Amniotic epithelial cell (primary cell): ENCODE measurements at places on chromosomes 1 and 21.

DNA sequence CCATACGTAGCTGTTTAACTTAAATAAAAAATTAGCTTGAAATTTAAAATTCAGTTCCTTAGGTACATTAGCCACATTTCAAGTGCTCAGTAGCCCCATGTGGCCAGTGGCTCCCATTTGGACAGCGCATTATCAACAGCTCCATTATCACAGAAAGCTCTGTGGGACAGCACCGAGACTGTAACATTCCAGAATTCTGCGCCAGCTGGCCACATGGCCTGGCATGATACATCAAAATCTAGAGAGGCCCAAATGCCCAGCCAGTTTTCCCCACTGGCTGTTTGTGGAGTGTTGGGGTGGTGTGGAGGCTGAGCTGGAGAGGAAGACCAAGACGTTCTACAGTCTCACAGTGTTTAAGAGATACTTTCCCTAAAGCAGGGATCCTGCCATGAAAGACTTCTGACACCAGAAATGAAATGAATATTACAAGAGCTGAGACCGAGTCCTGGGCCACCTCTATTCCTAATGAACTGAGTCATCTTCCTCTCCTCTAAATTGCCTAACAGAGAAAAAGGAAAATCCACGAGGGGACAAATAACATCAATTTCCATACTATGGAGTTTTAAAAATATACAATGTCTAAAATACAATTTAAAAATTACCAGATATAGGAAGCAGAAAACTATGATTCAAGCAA is 27.3 kb upstream of the ACTA1 start:
- no peak for DNase-seq

DNA sequence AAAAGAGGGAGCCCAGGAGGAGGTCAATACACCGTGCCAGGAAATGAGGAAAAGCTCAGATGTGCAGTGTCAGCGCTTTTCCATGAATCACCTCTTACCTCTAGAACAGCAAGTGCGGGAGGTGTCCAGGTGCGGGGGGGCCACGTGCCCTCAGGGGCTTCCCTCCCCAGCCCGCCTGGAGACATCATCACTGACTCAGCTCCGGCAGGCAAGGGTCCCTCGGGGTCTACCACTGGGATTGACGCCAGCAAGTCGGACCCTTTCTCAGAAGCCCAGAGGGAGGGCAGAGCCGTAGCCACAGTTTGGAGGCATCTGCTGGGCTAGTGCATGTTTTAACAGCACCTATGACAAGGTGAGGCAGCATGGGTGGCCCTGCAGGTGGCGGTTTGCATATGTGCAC is 67.4 kb upstream of the TRAPPC10 start:
- DNase-seq = no peak

GRCh38 chr1:28247612-28248272 is 11.6 kb upstream of the SESN2 start:
- no peak for DNase-seq

DNA sequence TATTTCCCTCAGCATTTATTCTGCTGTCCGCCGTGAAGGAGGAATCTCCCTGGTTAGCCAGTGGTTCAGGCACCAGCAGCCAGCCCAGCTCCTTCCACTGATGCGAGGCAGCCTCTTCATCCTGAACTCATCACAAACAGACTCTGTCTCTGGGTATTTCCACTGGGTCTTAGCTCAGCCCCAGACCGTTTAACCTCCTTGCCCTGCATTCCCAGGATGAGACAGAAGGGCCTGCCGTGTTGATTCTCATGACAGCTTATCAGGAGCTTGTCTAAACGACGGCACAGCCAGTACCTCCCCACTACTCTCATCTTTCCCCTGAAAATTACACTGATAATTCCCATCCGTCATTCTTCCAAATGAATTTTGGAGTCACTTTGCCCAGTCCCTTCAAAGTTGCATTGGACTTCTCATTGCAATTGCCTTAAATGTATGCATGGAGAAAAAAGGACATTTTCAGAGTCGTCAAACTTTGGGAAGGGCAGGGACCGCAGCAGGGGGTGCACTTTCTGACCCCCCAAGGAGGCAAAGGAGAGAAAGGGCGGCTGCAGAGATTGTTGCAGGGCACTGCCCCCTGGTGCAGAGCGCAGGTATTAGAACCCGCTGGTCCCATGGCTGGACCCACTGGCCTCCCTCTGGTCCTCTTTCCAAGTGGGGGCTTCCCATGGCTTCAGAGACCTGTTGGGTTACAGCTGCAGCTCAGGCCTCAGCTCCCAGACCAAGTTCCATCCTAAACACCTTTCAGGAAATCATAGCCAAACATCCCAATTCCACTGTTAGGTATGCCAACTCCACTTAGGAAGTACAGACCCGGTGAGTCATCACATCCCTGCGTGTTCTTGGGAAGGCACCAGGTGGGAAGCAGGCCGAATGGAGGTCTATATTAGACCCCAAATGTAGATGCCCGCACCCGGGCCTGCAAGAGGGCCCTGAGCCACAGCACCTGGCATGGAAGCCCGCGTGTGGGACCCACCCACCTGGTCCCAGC is 3.7 kb upstream of the MEGF6 start:
- peak; percentile 17 for DNase-seq

- DNase-seq = no peak
Observed at GRCh38 chr21:23021481-23021880, 2023.3 kb downstream of the NCAM2 start.

DNA sequence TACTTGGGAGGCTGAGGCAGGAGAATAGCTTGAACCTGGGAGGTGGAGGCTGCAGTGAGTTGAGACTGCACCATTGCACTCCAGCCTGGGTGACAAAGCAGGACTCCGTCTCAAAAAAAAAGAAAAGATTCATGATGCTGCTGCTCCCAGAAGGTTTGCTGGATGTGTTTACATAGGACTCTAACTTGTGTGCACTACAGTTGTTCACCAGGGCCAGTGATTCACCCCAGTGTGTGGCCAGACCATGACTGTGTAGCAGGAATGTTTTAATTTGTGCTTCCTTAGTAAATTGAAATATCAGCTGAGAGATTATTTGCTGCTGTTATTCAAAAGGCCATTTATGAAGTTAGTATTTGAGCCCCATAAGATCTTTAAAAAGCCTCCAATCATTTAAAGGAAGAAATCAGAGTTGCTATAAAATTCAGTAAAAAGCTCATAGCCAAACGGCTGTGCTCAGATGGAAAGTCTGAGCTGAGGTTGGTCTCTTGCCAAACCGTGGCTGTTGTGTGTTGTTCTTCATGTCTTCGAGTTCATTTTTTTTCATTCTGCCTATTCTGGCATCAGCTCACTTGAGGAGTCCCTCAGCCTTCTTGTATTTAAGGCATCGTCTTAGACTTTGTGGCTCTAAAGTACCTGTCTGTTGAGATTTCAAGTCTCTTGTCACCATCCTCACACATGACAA is 18.1 kb upstream of the PGD start:
- DNase-seq = peak; percentile 86

DNA sequence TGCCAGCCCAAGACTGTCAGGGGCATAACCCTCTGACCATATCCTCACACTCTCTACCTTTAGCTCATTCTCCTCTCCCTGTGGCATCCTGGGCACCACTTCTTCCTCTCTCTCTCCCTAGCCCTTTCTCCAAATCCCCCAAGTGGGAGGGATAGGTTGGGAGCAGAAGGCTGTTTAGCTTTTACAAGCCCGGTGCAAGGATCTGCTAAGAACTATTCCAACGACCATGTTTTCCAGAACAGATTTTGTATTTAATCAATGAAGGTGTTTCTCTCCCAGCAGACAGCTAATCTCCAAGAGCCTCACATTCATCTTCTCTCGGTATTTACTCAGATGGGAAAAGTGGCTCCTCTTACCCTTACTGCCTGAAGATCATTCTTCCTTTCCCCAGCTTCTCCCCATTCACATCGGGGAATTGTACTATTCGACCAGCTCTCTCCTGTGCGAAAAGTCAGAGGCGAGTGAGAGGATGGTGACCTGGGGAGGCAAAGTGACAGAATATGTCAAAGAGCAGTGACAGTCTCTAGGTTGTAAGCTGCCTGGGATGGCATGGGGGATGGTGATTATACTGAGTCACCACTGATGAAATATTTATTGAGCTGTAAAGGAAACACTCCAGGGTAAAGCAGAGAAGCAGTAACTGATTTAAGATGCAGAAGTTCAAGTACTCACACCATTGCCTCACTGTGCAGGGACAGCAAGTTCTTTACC is 47.0 kb upstream of the RBM15 start:
- DNase-seq = peak; percentile 44

- DNase-seq = no peak
Observed at GRCh38 chr1:12426030-12426429, 192.0 kb downstream of the DHRS3 start.

DNA sequence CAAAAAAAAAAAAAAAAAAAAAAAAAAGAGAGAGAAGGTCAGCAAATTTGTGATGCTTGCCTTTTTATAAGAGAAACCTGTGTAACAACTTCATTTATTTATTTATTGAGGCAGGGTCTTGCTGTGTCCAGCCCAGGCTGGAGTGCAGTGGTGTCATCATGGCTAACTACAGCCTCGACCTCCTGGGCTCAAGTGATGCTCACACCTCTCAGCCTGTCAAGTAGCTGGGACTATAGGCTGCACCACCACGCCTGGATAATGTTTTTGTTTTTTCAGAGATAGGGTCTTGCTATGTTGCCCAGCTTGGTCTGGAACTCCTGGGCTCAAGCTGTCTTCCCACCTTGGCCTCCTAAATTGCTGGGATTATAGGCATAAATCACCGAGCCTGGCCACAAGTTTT is 42.4 kb downstream of the DHCR24 start:
- no peak for DNase-seq

GRCh38 chr1:100734676-100735075 is 15.1 kb downstream of the VCAM1 start:
- DNase-seq = peak; percentile 91

- peak; percentile 17 for DNase-seq
Observed at GRCh38 chr1:65471861-65472332, 51.4 kb downstream of the LEPR start.

GRCh38 chr1:15972409-15972808 is 3.5 kb downstream of the ZBTB17 start:
- DNase-seq = no peak

DNA sequence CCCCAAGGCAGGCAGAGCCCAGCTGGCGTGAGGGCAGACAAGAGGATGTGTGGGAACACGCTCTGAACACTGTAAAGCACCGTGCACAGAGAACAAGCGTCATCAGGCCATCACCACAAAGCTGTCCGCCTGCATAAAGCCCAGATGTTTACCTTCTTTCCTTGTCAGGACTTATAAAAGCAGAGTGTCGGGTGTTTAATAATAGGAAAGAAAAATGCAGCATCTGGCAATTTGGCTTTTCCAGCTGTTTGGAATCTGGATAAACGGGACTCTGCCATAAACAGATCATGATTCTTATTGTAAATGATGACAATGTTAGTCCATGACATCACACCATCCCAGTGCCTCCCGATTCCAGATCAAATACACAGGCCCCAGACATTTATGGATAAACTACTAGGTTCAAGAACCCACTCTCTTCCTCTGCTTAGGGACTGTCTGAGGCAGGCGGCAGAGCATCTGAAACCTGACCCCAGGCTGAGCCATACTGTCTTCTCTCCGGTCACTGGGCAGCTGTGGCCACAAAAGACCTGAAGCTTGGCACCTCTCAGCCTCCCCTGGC is 4.2 kb downstream of the GLIS1 start:
- peak; percentile 40 for DNase-seq

DNA sequence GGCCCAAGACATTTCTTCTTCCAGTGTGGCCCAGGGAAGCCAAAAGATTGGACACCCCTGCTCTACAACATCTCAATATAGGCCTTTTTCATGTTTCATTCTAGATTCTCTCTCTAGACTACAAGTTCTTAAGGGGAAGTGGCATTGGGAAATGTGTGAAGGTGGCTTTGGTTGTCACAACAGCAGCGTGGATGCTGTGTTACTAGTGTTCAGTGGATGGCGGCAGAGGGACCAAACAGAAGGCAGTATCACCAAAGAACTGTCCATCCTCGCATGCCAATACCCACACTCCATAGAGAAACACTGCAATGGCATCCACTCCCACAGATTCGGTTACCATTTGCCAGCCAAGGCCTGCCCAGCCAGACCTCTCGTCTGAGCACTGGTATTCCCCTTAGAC is 24.3 kb upstream of the IFNAR2 start:
- DNase-seq = no peak

GRCh38 chr1:42305639-42306038 is 29.4 kb downstream of the FOXJ3 start:
- peak; percentile 55 for DNase-seq

GRCh38 chr21:44914176-44914874 is 6.4 kb downstream of the ITGB2 start:
- DNase-seq = no peak

GRCh38 chr1:24980836-24981630 is 51.0 kb upstream of the RUNX3 start:
- no peak for DNase-seq

- DNase-seq = no peak
Observed at GRCh38 chr1:208526613-208527125, 282.5 kb upstream of the PLXNA2 start.

DNA sequence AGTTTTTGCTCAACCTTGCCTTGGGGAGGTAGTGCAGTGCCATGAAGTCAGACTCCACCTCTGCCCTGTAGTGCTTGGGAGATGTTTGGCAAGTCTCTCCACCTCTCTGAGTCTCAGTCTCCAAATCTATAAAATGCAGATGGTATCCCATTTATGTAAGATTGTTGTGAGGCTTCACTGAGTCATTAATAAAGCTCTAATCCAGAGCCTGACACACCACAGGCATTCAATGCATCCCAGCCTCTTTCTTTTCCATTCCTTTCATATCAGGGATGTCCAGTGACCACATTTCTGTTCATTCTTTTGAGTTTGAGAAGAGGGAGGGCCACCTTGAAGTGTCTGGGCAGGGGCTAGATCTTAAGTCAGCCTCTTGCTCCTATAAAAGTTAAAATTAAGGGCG is 37.6 kb upstream of the LMO4 start:
- peak; percentile 63 for DNase-seq

DNA sequence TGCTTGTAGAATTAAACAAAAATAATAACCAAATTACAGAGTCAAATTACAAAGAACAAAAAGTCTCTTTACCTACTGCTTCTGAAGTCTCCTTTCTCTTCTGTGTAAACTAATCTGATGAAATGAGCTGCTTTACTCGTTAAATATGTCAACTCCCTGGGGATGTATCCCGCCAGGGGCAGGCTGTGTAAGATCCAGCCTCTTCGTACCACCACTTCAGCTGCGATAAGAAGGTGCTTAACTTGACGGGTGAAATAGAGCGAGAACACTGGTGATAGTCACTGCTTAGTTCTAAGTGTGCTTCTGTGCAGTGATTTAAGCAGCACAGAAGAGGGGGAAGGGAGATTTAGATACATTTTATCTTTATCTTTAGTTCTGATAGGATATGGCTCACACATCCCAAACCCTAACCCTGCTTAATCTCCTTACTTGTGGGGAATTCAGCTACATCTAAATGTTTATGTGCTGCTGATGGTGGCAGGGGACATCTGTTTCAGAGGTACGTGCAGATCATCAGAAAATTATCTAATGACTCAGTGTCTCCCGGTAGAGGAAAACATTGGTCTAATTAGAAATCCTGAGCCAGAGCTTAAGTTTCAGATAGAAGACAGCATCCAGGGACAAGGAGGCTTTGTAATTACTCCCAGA is 46.0 kb downstream of the RHOU start:
- DNase-seq = peak; percentile 96

DNA sequence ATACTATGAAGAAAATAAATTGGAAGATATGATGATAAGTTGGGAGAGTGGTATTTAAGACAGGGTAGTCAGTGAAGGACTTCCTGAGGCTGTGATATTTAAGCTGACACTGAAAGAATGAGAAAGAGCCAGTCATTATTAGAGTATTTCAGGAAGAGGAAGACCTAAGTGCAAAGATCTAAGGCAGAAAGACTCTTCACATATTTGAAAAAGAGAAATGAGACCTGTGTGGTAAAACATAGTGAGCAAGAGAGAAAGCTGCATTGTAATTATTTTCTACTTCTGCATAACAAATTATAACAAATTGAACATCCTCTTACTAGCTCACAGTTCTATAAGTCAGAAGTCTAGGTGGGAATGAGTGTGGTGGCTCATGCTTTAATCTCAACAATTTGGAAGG is 34.6 kb upstream of the DOCK7 start:
- DNase-seq = no peak
